Amniotic stem cell (primary cell): ENCODE measurements at places on chromosomes 3 and 15.

DNA sequence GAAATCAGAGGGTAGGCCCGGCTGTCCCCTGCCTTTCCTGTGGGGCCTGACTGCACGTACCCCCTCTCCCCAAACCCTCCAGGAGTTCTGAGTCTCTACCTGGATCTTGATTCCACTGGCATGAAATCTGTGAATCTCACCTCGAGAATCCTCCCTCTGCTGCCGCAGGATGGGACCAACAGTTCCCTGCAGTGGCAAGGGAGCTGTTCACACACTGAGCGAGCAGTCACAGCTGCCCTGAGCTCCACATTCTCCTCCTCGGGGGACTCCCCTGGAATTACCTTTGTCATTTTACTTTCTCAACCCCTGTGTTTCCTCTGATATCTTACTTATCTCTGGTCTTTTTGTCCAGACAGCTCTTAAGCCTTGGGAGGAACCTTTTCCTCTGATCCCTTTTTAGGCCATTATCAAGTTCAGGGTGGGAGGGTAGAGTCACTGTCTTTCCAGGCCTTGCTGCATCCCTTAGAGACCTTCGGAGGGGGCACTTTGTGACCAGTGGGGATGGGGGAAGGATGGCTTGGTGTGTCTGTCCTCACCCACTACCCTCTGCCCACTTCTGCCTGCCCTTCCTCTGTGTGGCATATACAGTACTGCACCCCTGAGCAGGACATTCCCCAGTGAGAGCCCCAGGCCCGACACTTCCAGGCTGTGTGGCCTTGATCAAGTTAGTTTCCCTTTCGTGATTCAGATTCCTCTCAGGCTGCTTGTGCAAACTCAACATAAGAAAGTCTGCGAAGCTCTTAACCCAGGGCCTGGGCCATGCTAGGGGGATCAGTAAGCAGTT is 42.0 kb downstream of the CACNA2D3 start:
- DNase-seq = no peak

- no peak for DNase-seq
Observed at GRCh38 chr3:16808393-16809107, 76.2 kb upstream of the PLCL2 start.

- DNase-seq = no peak
Observed at GRCh38 chr15:55707518-55707917, 35.4 kb downstream of the PRTG start.

DNA sequence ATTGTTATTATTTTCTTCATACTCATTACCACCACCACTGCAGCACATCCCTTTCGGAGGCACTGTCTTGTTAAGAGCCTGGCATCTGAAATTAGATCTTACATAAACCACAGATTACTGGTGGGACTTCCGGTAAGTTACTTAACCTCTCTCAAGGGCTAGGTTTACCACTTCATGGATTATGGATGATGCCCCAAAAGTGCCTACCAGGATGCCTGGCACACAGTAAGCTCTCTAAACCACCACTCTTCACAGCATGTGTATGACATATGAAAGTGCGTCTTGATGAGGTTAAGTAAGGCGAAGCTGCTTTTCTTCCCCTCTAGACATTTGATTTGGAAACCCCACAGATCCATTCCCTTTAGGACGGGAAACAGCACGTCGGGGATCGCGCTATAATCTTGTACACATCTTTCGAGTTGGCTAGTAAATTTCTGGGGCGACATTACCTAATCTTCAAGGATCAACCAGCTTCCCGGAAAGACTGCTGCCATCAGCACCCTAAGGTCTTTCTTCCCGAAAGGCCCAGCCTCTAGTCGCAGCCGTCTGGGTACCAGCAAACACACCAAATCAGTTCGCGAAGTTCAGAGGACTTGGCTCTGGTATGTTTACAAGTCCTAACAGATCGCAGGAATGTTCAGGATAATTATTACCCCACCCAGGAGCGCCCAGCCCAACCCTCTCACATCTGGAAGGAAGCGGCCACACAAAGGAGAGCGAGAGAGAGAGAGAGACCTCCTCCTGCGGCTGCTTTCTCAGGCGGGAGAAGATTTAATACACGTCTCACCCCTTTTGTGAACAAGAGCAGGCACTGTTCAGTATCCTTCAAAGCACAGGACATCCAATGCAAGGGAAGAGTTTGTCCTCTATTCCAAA is 155.1 kb upstream of the FRMD4B start:
- DNase-seq = no peak

GRCh38 chr15:68578980-68579935 is at the start of gene CORO2B:
TSS of gene CORO2B (plus strand) at chr15:68578993. CDS start at chr15:68579263, 270 bp downstream.
- peak; percentile 22 for DNase-seq

DNA sequence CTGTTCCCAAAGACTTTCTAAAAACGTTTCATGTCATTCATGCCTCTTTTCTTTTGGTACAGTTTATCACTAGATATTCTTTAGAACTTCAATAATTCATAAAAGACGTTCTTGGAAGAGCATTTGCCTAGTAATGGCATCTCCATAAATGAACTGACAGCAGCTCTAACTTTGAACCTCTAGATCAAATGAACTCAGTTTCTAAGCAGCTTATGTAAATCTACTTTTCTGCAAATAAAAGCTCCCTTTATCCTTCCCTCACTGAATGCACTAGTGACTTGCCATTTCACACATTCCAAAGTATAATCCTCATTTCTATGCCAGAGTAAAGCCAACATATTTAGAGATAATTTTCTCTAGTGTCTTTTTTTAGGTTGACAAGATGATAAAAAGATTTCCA is 85.2 kb downstream of the ZMAT3 start:
- DNase-seq = no peak

GRCh38 chr3:71376911-71377310 is 206.6 kb downstream of the FOXP1 start:
- DNase-seq = no peak

DNA sequence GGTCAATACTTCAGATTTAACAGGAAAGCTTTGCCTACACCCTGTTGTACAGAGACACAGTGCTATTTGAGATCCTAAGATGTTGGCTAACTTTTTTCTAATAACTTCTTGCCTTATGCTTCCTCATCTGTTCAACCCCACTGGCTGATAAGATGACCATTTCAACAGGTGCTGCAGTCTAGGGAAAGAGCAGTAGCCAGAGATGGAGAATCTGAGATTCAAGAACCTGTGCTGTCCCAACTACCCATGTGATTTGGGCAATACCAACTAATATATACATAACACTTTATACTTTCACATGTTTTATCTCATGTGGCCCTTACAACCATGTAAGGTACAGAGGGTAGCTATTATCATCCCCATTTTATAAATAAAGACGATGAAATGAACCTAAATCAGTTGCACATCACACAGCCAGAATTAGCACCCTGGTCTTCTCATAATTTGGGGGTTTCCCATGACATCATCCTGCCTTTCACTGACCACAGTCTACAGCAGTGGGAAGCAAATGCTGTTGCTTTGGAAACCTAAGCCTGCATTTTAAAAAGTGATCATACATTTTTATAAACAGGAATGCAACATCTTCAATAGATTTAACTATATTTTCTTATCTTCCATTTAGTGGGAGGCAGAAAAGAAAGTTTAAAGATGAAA is 9.7 kb downstream of the TTC23 start:
- no peak for DNase-seq

DNA sequence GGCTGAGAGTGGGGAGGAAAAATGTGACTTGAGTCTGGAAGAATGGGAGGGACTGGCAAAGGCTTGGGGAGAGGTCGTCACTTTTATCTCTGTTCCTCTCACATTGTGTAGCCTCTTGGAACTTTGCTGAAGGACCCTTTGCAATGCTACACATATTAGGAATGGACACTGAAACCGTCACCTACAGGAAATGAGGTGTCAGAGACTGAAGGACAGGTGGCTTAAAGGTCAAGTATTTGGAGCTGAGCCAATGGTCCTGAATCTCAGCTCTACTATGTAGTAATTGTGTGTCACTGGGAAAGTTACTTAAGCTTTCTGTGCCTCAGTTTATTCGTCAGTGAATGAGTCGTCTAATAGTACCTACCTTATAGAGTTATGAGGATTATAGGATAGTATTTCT is 14.7 kb downstream of the MCTP2 start:
- DNase-seq = no peak

GRCh38 chr3:146783446-146783845 is 178.3 kb upstream of the PLSCR5 start:
- no peak for DNase-seq

DNA sequence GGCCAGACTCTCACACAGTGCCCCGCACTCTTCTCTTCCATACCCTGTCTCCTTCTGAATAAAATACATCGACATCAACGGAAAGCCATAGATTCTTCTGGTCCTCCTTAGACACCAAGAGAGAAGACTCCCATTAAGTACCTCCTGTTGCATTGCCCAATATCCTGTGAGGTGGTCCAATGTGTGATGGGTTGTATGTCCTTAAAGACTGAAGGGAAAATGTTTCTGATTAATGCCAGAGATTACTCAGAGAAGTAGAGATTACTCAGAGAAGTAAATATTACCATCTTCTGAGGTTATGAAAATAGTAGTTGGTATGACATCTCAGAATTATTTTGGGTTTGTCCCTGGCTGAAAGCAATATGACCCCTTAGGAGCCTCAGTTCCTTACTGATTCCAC is 60.8 kb upstream of the GALNT15 start:
- peak; percentile 9 for DNase-seq

- peak; percentile 11 for DNase-seq
Observed at GRCh38 chr3:174153871-174154270, 705.3 kb upstream of the NAALADL2 start.

DNA sequence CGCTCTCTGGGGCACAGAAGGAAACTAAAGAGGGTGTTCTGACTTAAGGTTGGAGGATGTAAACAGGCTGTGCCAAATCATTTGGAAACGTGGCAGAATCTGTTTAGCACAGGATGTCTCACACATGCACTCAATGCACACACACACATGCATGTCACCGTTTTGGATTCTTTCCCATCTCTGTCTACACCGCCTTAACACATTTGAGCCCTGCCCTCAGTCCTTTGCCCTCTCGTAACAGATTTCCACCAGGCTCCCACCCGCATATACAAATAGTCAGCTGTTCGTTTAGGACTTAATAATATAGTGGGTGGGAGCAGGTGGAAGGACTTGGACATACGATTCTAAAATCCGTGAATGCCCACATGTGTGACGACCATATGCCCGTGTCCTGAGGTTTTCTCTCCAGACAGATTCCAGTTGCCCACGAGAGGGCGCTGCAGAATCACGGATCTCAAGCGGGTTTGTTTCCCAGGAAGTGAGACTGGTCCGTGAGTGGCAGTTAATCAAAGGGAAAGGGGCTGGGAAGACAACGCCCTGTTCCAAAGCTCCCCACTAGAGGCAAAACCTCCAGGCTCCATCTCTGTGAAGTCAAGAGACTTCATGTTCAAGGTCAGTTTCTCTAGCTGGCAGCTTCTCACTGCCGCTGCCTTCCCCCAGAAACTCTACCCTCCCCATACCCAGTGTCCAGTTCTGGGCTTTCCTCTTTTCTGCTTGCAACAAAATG is 44.5 kb downstream of the NOX5 start:
- DNase-seq = peak; percentile 80

DNA sequence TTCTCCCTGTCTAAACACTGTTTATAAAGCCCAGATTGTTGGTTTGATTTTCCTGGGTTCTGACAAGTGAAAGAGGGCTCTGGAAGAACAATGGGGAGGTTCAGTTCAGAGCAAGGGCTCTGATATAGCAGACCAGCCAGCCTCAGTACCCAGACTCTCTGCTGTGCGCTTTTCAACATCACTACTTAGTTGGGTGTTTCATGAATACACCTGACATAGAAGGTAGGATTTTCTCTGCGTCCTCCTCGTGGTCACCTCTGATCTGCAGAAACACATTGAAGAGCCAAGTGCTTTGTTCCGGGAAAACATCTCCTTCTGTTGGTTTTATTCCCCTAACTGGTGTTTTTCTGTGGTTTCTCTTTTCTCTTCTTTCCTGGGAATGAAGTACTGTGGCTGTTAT is 99.5 kb downstream of the EPHB1 start:
- no peak for DNase-seq

- DNase-seq = no peak
Observed at GRCh38 chr15:25870938-25871337, 7.8 kb upstream of the ATP10A start.

DNA sequence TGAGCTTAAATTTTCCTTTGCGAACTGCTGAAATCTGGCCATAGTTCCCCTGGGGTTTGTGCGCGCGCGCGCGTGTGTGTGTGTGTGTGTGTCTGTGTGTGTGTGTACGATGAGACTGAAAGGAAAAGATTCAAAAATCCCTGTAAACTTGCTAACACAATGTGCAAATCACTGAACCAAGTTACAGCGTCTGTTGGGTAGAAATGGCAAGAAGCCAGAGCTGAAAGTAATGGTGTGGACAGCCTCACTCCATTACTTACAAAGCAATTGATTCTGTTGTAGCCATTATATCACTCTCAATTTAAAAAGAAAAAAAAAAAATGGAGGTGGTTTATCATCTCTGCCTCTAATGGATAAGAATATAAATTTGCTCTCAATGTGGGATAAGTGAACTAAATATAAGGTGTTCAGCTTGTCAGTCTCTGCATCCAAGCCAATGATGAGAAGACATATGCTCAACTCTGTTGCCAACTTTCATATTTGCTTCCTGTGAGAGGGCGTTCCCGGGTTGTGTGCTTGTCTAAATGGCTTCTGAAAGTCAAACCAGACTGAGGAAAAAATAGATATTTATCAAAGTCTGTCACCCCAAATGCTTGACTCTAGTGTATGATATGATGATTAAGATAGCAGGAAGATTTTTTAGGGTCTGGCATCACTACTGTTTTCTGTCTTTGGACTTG is 422.2 kb downstream of the ZNF385D start:
- no peak for DNase-seq

DNA sequence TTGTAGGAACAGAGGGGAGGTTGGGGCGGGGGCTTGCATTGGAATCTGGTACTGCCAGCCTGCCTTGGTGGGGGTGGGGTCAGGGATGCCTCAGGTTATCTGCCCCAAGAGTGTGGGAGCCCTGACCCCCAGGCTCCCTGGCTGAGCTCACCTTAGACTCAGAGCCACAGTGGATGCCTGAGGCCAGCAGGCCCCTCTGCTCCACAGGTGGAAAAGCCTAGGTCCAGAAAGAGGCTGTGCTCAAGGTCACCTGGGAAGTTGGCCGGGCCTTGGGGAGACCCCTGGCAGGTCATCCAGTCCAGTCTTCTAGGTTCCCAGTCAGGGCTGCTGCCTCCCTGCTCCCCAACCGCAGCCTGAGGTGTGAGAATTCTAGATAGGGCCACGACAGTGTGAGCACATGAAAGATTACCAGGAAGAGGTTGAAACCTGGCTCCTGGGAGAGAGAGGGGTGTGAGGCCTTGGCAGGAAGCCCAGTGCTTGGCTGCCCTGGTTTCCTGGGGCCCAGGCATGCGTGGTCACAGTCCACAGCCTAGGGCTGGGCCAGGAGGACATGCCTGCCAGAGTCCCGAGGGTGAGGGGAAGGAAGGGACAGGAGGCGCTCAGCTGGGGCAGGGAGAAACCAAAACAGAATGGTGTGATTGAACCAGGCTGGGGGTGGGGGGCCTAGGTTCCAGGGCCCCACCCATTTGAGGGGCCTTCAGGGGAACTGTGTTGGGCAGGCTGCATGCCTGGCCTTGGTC is 4.9 kb downstream of the HDAC11 start:
- no peak for DNase-seq

GRCh38 chr15:90638201-90638691 is 78.9 kb upstream of the BLM start:
- DNase-seq = no peak
